ENCODE measurements at places on chromosomes 6 and 20.

DNA sequence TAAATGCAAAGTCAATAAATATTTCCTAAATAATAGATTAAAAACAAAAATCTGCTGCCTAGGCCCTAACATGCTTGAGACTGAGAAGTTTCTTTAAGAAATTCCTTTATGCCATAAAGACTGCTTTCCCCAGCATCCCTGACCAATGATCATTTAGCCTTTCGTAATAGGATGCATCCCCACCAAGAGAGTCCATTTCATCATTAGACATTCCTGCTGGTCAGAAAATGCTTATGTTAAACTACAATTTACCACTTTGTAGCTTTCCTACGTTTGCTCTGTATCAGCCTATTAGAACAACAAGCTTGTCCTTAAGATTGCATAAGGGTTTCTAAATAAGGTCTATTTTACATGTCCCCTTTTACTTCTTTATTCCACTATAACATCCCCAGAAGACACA lies 59.8 kb upstream of the HSF2 start:
- DNase-seq = no peak

DNA sequence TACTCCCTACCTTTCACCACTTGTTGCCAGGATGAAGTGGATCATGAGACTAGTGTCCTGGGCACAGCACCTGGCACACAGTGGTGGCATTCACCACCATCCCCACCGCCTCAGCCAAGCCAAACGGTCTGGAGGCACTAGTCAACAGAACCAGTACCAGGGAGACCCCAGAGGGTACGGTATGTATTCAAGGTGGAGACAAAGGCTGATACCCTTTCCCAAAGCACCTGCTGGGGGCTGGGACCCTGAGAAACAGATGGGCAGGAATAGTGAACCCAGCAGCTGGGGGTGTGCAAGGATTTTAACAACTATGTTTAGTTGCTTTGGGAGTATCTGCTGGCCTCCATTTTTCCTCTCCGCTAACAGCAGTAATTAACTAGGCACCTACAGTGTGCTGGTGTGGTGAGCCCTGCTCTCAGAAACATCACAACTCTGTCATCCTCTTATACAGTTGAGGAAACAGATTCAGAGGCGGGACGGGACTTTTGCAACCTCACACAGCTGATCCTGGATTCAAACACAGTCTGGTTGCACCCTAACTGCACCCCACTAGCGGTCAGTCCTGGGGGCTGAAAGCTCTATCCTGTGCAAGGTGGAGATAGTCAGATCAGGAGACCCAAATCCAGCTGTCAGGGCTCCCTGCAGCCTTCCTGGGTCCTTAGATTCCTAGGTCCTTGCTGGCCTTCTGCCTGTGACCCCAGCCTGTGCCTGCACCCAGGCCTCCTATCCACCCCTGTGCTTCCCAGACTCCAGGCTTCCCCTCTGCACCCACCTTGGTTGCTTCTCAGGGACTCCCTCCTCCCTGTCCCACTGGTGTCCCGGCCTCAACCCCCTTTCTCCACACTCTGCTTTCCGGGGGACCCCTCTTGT lies 1.2 kb downstream of the SNTA1 start:
- no peak for DNase-seq

DNA sequence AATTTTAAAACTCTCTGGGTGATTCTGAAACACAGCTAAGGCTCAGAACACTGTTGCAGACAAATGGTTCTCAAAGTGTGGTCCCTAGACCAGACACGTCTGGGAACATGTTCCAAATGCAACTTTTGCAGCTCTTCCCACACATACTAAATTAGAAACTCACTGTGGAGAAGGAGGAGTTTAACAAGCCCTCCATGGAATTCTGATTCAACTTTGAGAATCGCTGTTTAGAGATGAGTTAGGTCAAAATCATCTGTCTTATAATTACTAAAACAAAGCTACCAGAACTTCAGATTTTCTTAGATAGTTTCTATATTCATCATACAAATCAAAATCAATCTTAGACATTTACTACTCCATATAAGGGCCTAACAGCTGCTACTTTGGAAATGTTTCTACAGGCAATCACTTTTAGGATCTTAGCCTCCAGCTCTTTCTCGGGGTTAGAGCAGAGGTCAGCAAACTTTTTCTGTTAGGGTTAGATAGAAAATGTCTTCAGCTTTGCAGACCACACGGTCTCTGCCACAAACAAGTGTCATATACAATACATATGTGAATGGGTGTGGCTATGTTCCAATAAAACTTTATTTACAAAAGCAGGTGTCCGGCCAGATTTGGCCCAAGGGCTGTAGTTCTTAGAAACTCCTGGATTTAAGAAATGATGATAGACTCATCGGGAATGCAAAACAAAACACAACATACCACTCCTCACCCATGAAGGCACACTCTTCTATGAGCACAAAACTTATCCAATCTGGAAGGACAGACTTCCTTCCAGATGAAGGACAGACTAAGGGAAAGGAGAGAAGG lies 50.0 kb upstream of the ARHGAP18 start:
- DNase-seq = no peak

DNA sequence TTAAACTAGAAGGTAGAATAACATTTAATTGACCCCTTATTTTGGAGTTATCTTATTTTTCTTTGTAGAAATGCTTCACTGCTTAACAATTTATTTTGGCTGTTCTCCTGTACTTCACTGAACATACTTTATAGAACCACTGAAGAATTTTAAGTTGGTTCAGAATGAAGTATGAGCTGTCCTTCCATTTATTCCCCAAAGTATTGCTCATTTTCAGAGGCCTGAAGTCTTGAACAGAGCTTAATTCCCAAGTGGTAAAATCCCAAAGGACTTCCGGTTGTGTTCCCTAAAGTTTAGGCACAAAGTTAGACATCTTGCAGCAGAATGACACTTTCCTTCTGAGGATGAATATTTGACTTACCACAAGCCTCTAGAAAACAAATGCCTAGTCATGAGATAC lies 233.3 kb downstream of the TINAG start:
- DNase-seq = no peak

GRCh38 chr20:58712806-58713731 lies 20.5 kb downstream of the NPEPL1 start:
- no peak for DNase-seq

DNA sequence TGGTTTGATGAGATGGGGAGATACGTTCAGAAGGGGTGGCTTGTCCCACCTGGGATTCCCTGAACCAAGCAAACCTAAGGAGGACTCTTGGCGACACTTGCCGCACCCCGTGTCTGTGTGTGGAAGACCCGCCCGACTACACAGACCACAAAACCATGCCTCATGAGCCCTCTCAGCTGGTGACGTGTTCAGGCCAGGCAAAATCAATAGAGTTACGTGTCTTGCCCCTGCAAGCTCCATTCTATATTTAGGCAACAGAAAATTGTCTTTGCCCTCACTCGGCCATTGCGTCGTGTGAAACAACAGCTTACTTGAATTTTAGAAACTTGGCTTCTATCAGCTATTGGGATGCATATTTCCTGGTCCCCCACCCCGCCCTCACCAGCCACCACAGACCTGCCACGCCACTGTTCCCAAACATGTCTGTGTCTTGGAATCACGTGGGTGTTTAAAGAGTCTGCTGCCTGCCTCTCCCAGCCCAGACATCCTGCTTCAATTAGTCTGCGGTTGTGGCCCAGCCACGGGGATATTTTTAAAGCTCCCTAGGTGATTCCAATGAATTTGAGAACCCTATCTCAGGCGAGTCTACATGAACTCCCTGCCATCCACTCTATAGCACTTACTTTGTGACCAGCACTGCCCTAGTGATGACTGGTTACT lies 279.2 kb upstream of the EXOC2 start:
- DNase-seq = no peak

GRCh38 chr20:62293111-62293784 lies 9.5 kb upstream of the ADRM1 start:
- DNase-seq = no peak

GRCh38 chr6:81997090-81997926 lies 244.8 kb upstream of the TENT5A start:
- no peak for DNase-seq

GRCh38 chr6:37525460-37526357 lies 26.0 kb upstream of the CCDC167 start:
- no peak for DNase-seq

DNA sequence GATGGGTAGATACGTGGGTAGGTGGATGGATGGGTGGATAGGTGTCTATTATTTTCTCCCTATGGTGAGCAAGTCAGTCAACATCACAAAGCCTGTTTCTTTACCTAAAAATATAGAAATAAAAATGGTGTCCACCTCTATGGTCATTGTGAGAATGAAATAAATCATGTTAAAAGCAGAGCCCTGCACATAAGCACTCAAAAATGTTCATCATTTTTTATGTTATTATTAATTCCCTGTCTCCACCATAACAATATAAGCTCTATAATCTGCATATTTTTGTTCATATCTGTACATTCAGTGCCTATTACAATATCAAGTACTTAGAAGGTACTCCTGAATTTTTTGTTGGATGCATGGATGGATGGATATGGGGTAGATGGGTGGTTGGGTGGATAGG lies 177.6 kb downstream of the ZMYND8 start:
- no peak for DNase-seq

DNA sequence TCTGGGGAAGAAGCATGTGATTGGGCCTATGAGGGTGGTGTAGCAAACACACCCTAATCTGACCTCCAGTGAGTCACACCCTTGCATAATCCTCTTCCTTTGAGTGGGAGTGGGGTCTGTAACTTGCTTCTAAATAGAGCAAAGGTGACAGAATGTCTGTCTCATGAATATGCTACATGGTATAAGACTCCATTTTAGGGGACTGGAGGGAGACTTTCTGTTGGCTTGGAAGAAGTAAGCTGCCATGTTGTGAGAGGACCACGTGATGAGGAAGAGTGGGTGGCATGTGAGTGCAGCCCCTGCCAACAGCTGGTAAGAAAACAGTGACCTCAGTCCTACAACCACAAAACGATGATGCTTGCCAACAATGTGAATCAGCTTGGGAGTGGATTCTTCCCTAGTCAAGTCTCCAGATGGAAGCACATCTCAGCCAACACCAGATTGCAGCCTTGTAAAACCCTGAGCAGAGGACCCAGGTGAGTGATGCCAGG lies 3.7 kb downstream of the AK9 start:
- no peak for DNase-seq

- no peak for DNase-seq
These were observed 30.5 kb downstream of the FAM8A1 start for GRCh38 chr6:17630511-17631073.

DNA sequence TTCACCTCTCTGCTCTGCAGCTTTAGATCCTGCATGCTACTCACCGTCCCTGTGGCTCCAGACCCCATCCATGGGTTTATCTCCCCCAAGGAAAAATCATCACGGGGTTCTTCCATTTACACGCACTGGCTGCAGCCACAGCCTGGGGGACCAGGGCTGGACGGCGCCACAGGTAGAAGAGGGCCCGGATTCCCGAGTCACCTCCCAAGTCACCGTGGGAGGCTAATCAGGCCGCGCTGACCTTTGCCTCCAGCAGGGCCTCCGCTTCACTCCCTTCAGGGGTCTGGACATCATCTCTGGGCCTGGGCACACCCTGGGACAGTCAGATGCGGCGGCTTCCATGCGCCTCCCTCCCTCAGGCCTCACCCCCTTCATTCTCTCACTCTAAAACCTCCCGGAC lies 47.8 kb upstream of the ENTPD6 start:
- no peak for DNase-seq

Data from effector CD4-positive, alpha-beta T cell (primary cell).